NB4 (cell line): ENCODE measurements at places on chromosomes 7 and 10.

DNA sequence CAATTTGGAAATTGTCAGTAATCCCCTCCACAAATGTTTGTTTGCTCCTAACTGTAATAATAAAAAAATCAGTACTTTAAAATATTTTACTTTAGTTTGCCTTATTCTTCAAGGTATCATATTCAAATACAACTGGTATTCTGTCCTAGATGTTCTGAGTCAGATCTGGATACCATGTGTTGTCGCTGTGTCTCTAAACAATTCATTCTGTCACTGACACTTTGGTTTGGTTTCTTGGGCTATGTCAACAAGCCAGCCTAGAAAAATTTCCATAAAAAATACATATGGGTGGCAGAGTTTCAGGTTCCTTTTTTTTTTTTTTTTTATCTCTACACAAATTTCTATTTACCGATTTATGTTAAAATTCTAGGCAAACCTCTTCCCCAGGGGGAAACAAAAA, 33.2 kb upstream of the SEMA3D start:
- no peak for DNase-seq

- no peak for DNase-seq
Measured at GRCh38 chr10:118963341-118963740, 66.2 kb upstream of the NANOS1 start.

- DNase-seq = peak; percentile 93
Measured at GRCh38 chr10:133274751-133275683, 1.7 kb downstream of the ADAM8 start.

DNA sequence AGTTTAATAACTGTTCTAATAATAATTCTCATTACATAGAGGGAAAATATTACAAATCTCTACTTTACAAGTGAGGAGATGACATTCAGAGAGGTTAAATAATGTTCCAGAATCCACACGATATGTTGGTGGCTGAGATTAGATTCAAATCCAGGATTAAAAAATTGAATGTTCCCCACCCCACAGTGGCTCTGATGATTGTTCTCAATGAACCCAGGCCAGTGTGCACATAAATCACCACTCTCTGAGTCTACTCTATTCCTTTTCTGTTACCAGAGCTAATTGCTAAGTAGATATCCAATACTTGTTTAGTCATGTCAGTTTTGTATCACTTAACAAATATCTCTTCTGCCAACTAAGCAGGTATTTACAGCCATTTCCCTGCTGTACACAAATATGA, 281.0 kb downstream of the ABCA13 start:
- no peak for DNase-seq

DNA sequence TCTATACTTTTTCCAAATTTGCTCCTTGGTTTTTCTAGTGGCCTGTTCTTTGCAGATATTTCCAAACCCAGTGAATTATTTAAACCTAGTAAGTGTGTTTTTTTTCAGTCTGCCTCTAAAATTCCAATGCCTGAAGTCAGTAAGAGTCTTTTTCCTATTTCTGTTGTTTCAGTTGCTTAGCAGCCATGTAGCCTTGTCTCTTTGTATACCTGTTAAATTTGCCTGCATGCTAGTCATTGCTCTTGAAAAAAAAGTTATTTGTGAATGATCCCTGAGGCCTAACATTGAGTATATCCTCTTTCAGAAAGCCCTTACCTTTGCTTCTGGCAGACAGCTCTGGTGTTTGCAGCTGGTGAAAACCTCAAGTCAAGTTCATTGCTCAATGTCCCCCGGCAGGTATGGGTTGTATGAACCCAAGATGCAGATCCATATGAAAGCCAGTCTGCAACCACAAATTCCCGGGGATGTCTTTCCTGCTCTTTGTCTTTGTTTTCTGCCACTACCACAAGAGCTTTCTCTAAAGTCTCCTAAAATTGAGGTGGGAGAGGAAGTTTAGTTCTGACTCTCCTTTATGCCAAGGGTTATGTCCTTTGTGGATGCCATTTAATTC, 35.7 kb downstream of the CH25H start:
- no peak for DNase-seq
